Renal cortical epithelial cell (primary cell): ENCODE measurements at places on chromosomes 2 and 18. TPM values are rescaled to one million over a fixed set of nuclear protein-coding genes. Genes with fewer than 3 reads are reported as not detected.
A peak's percentile ranks its signal among the peaks of the same experiment; 100 is the strongest.

The DCDC2C gene
- not detected in 2 replicates for total RNA-seq

DNA sequence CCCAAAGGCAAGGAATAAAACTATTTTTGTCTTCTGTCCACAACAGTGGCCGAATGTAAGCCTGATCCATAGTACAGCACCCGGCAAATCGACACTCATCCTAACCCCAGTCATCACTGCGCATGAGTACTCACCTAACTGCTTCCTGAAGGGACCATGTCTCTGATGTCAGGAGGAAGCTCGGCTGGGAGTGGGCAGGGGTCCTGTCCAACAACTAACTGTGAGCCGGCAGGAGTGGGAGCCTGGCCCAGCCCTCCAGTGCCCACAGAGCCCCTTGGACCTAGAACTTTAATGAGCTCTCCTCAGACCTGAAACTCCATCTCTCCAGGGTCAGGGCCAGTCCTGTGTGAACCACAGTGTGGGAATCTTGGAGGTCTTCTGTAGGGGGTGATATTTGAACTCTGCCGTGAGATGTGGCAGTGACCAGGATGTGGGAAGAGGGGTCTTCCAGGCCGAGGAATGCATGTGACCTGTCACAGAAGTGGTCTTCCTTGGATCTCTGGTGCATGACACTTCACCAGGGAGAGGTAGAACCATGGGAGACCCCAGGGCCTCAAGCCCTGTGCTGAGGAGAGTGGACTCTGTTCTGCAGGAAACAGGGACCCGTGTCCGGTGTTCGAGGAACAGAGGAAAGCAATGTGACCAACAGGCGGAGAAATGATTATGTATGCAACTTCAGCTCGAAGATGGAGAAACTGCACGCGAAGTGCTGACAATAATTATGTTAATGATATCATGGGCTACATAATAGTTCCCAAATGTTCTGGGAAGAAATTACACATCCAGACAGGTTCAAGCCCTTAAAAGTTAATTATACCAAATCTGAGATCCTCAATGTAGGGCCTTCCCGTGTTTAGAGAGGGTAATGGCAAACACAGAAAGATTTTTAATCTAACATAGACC, 240.1 kb upstream of the HDAC4 start:
- no peak for DNase-seq

DNA sequence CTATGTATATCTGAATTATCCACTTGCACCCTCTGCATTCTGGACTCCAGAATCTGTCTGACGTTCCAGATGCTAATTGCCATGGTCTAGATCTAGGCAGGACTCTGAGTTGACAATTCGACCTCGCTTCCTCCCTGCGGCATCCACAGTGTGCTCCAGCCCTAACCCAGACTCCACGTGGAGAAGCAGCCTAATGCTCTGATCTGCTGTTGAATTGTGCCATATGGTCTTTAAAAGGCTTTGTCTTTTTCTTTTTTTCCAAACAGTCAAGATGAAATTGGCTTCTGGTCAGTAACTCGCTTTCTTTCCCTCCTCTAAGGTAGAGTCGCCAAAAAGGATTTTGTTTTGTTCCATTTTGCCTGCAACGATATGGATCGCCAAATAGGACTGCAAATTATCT, 752.6 kb upstream of the ID2 start:
- DNase-seq: no peak

- peak; percentile 36 for DNase-seq
These were observed 42.6 kb downstream of the PXDN start for GRCh38 chr2:1701556-1702185.

- no peak for DNase-seq
These were observed 145.1 kb upstream of the CELF4 start for GRCh38 chr18:37710726-37711125.
